ENCODE measurements at places on chromosomes 2 and 18. TPM values are rescaled to one million over a fixed set of nuclear protein-coding genes. Genes with fewer than 3 reads are reported as not detected.
A peak's percentile ranks its signal among the peaks of the same experiment; 100 is the strongest.

DNA sequence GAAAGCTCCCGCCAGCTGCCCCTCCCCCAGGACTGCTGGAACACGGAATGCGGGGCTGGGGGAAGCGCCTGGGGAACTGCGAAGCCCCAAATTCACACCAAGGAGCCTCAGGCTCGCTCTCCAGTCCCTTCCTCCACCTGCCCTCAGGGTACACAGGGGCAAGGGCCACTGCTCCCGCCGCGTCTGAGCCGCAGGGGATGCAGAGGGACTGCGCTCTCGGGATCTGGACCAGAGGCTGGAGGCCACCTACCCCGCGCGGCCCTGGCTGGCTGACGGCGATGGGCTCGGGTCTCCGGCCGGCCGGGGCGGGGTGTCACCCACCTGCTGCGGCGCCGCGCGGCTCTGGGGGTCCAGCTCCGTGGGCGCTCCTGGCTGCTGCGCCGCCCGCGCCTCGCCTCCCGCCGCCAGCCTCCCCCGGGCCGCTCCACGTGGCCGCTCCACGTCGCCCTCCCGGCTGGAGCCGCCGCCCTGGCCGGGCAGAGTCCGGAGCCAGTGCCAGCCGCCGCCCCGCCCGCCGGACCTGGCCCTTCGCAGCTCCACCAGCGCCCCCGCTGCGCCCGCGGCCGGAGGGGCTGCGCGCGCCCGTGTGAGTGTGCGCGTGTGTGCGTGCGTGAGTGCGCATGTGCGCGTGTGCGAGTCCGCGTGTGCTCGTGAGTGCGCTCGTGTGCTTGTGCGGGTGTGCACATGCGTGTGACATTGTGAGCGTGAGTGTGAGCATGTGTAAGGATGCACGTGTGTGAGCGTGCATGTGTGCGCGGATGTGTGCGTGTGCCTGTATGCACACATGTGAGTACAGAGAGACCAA is at the start of gene CGREF1:
Gene CGREF1, minus strand, starts transcription at position 604 of the 805 bp plus-strand sequence. CDS start 14,762 bp downstream, outside the sequence.
- H3K4me1 ChIP-seq = peaks cover 15% of the 10 kb centered on the region
- no peaks in the 10 kb centered on the region for H3K27me3 ChIP-seq
- no peak for DNase-seq
- H3K27ac ChIP-seq = no peak within 1 kb of the TSS
- no peaks in the 10 kb centered on the region for H3K36me3 ChIP-seq

- DNase-seq = no peak
- H3K36me3 ChIP-seq = no peaks in the 10 kb centered on the region
- peaks cover 9% of the 10 kb centered on the region for H3K4me1 ChIP-seq
Observed at GRCh38 chr18:44589693-44590355, 90.9 kb upstream of the SETBP1 start.

DNA sequence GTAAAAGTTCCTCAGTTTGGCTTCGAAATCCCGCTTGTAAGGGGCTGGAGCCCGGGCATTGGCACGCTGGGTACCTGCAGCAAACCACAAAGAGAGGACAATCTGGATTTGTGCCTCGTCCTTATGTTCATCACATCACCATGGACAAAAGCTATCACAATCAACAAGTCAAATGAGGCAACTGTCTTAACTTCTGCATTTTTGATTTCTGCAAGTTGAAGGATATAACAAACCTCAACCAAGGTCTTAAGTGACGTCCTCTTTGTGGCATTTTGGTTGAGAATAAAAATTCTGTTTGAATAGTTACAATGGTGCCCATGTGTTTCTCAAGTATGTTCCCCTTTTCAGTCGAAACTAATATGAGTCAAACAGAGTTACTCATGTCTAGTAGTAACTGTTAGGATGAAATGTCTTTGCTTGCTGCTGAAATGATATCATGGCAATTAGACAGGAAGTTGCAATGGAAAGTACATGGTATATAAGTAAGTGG is 70.8 kb upstream of the STK17B start:
- no peak overlapping the region for H3K4me3 ChIP-seq
- H3K4me1 ChIP-seq = no peaks in the 10 kb centered on the region
- no peaks in the 10 kb centered on the region for H3K36me3 ChIP-seq
- H3K27ac ChIP-seq = no peak overlapping the region

DNA sequence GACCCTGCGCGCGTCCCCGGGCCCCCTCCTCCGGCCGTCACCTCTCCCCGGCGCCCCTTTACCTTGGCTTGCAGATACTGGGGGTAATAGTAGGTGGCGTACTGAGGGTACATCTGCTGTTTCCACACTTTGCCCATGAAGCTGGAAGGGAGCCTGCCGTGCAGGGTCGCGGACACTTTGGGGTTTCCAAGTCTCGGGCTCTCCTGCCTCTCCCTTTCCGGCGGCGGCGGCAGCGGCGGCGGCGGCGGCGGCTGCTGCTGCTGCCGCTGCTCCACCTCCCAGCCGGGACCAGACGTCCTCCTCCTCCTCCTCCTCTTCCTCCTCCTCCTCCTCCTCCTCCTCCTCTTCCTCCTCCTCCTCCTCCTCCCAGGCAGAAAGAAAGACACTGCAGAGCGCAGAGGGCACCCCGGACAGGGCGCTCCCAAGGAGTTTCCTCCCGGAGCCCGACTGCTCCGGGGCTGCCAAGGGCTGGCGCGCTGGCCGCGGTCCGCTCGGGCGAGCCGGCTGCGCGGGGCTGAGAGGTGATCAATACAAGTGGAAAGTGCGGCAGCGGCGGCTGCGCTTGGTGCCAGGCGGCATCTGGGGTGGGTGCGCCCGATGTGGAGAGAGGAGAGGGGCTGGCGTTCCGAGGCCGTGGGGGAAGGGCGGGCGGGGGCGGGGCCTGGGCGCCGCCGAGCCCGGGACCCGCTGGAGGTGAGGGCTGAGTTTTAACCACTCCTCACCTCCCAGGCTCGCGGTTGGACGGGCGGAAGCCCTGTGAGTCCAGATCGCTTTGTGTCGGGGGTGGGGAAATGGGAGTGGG is at the start of gene RBMS1:
Gene RBMS1, minus strand, starts transcription at position 581 of the 802 bp plus-strand sequence. Its CDS starts 444 bp downstream, at position 137.
- DNase-seq = peak; percentile 79
- H3K27me3 ChIP-seq = no peaks in the 10 kb centered on the region
- H3K36me3 ChIP-seq = no peaks in the 10 kb centered on the region
- H3K4me3 ChIP-seq = peak within 1 kb of the TSS; percentile 85

GRCh38 chr18:21330122-21330701 is 88.2 kb downstream of the GREB1L start:
- H3K27ac ChIP-seq = peak overlapping the region; percentile 81
- no peaks in the 10 kb centered on the region for H3K36me3 ChIP-seq
- no peak overlapping the region for H3K4me3 ChIP-seq
- peak; percentile 83 for DNase-seq
- peaks cover 33% of the 10 kb centered on the region for H3K4me1 ChIP-seq

GRCh38 chr18:33116376-33116775 is 324.1 kb downstream of the CCDC178 start:
- DNase-seq = no peak
- no peak overlapping the region for H3K4me3 ChIP-seq
- no peaks in the 10 kb centered on the region for H3K4me1 ChIP-seq
- H3K27ac ChIP-seq = no peak overlapping the region
- H3K27me3 ChIP-seq = no peaks in the 10 kb centered on the region
- no peaks in the 10 kb centered on the region for H3K36me3 ChIP-seq

- no peaks in the 10 kb centered on the region for H3K4me1 ChIP-seq
- no peak overlapping the region for H3K27ac ChIP-seq
- H3K4me3 ChIP-seq = no peak overlapping the region
- H3K27me3 ChIP-seq = no peaks in the 10 kb centered on the region
Observed at GRCh38 chr2:71793926-71794325, 340.6 kb downstream of the DYSF start.

DNA sequence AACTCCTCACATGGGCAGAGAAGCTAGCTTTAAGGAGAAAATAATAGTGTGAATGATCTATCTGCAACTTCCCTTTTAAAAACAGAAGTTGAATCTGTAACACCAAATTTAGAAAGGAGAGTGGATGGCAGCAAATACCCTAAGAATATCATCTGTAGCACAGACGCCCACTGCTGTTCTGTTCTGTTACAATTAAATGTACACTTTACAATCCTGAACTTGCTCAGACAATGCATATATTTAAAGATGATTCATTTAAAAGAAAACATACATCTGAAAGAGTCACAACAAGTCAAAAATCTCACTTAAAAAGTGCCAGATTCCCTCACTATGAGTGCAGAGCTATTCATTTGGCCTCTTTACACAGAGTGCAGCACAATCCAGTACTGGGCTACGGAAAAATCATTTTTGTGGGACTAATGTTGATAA is 8.0 kb upstream of the SERTAD2 start:
- H3K27ac ChIP-seq = no peak overlapping the region
- DNase-seq = no peak
- no peaks in the 10 kb centered on the region for H3K36me3 ChIP-seq
- H3K4me3 ChIP-seq = no peak overlapping the region

DNA sequence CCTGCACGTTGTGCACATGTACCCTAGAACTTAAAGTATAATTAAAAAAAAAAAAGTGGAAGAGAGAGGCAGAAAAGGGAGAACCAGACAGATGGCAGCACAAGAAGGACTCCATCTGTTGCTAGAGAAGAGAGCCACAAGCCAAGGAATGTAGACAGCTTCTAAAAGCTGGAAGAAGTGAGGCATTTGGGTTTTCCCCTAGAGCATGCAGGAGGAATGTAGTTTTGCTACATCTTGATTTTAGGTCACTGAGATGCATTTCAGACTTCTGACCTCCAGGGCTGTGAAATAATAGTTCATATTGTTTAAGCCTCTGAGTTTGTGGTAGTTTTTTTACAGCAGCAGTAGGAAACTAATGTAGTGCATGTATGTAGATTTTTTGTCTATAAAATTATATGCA is 46.0 kb downstream of the CAVIN2 start:
- no peak for DNase-seq
- no peak overlapping the region for H3K27ac ChIP-seq
- no peaks in the 10 kb centered on the region for H3K36me3 ChIP-seq
- H3K27me3 ChIP-seq = no peaks in the 10 kb centered on the region

GRCh38 chr2:166805753-166806152 is 82.5 kb upstream of the XIRP2 start:
- no peak overlapping the region for H3K4me3 ChIP-seq
- no peak overlapping the region for H3K27ac ChIP-seq

DNA sequence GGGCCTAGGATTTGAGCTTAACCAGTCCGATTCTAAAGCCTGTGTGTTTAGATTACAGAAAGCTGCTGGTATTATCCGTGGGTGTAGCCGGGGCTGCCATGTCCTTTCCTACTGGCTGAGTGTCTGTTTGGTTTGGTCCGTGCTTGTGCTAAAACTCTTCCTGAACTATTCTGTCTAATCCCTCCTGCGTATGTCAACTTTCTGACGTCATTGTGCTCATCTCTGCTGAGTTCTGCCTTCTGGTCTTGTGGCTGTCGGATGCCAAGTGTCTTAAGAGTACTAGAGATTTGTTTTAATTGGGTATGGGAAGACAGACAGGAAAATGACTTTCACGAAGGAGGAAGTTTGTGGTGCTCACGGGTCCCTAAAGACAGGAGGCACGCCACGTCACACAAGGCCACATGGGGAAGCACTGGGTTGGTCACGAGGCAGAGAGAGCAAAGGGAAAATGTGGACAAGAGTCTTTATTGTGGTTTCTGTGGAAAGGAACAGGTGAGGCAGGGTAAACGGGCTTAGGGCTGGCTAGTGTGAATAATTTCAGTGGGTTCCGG is 31.8 kb upstream of the NTSR2 start:
- H3K4me3 ChIP-seq = no peak overlapping the region
- no peaks in the 10 kb centered on the region for H3K27me3 ChIP-seq
- H3K4me1 ChIP-seq = peaks cover 11% of the 10 kb centered on the region
- H3K36me3 ChIP-seq = no peaks in the 10 kb centered on the region
- H3K27ac ChIP-seq = no peak overlapping the region

- H3K36me3 ChIP-seq = no peaks in the 10 kb centered on the region
- DNase-seq = no peak
Observed at GRCh38 chr18:69715191-69715795, 232.4 kb downstream of the CD226 start.

GRCh38 chr18:47143899-47144485 is 6.3 kb downstream of the HDHD2 start:
- DNase-seq = no peak
- no peaks in the 10 kb centered on the region for H3K27me3 ChIP-seq
- H3K4me3 ChIP-seq = no peak overlapping the region
- H3K36me3 ChIP-seq = no peaks in the 10 kb centered on the region

DNA sequence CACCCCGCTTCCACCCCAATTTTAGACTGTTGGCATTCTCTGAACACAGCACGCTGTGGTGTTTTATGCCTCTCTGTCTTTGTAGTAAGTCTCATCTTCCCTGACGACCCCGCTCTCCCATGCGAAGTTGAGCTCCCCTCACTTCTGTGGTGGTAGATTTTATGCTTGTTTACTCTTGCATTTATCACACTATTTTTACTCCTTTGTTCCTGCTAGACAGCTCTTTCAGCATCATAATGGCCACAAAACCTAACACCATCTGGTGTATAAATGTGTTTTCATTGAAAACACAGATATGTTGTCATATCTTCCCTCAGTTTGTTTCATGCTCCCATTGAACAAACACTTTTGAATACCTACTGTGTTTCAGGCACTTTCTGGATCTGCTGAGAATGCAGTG is 57.1 kb downstream of the PKP4 start:
- H3K27ac ChIP-seq = no peak overlapping the region
- no peak for DNase-seq
- H3K27me3 ChIP-seq = no peaks in the 10 kb centered on the region
- no peaks in the 10 kb centered on the region for H3K36me3 ChIP-seq

DNA sequence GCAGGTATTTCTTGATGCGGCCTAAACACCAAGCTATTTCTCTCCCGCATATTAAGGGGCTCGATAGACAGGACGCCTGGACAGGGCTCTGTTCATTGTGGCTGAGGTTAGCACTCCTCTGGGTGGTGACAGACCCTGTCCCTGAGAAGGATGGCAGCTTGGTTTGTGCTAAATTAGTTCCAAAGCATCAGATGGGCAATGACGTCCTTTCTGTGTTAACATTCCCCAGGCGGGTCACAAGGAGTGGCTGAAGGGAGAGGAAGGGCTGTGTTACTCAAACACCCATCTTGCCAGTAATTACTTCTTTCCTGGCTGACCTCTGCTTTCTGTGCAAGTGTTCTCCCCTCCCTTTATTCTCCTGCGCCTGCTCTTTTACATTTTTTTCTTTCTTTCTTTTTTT is 75.0 kb downstream of the TMEM247 start:
- H3K27me3 ChIP-seq = no peaks in the 10 kb centered on the region
- no peaks in the 10 kb centered on the region for H3K36me3 ChIP-seq
- no peak for DNase-seq

Gene MBD5
- 51.2 TPM for total RNA-seq

Gene DQX1
- total RNA-seq = not detected

Gene ALLC
- total RNA-seq = not detected

Gene CRYBA2
- total RNA-seq = not detected

Gene PLCD4
- 0.89 TPM for total RNA-seq

Gene DNAH7
- 15.8 TPM for total RNA-seq

Gene LMAN2L
- 27.7 TPM for total RNA-seq

Gene SLC9A4
- not detected for total RNA-seq

Gene CNTNAP5
- not detected for total RNA-seq
